ENCODE measurements at places on chromosomes 6 and 20.
A peak's percentile ranks its signal among the peaks of the same experiment; 100 is the strongest.

GRCh38 chr6:45707176-45707575 lies 308.5 kb downstream of the CLIC5 start:
- DNase-seq, result no peak

DNA sequence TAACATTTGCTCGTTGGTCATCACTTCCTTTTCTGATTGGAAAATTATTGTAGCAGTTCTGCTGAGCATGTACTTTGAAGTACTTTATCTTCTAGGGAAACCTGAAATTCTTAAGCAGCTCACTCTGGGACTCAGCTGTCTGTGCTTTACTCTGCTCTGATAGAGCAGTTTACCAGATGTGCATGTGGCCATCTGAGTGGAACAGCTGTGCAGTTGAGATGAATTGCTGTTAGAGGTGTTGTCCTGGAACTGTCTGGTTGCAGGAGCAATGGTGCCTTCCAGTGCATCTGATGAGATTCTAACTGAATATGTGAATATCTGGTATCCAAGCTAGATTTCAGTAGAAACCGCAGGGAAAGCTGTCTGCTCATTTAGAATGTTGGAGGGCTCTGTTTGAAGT lies 27.2 kb downstream of the PANK2 start:
- no peak for DNase-seq

DNA sequence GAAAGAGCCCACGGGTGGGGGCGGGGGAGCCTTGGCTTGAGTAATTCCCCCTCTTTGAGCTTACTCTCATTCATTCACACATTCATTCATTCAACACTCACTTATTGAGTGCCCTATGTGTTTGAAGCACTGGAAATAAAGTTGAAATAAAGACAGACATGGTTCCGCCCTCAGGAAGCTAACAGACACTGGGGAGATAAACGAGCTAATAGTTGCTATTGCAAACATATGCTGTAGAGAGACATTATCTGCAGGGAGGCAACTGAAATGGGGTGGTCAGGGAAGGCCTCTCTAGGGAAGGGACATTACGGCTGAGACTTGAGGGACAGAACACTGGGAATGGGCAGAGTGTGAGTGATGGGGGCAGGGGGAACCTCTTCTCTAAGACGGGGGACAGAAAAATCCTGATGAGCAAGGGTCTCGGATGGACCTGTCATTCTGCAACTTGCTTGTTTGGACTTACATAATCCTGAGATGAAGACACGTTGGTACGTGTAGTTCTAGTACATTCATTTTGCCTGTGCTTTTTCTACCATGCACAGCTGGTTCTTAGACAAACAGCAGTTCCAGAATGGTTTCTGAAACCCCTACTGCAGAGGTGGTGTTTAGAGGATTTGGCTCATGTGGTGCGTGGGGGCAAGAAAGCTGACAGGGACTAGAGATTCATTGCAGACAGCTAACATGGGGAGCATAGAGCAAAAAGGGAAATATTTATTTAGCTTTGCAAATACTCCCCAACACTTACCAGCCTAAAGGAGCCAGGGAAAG lies 71.1 kb upstream of the BLCAP start:
- DNase-seq, result no peak

GRCh38 chr6:2976571-2977085 lies 5.3 kb upstream of the SERPINB6 start:
- no peak for DNase-seq

DNA sequence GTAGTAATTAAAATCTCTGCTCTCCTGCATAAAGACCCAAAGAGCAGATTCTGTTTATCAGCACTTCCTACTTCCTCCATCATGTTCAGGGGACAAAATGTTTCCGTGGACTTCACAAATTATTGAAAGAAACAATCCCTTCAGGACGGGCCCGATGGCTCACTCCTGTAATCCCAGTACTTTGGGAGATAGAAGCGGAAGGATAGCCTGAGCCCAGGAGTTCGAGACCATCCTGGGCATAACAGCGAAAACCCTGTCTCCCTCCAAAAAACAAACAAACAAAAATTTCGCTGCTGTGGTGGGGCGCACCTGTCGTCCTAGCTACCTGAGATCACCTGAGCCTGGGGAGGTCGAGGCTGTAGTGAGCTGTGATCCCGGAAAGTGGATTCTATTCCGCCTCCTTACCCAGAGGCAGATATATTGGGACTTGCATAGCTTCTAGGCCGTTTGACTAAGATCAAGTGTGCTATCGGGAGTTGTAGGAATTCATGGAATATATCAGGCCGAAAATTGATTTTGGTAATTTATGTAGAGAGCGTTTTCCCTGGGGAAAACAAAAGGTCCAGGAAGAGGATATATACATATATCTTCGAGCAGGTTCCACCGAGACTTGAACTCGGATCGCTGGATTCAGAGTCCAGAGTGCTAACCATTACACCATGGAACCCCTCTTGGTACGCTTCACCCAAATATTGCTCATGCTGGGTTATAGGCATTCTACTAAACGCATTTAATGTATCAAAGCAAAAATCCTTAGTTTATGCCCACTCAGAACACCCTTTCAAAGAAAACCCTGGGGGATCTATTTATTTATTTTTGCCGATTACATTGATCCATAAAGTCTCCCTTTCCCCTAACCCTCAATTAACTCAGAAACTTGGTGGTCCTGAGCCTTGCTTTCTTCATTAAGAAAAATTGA lies 74.5 kb upstream of the ZNF184 start:
- DNase-seq, result no peak

DNA sequence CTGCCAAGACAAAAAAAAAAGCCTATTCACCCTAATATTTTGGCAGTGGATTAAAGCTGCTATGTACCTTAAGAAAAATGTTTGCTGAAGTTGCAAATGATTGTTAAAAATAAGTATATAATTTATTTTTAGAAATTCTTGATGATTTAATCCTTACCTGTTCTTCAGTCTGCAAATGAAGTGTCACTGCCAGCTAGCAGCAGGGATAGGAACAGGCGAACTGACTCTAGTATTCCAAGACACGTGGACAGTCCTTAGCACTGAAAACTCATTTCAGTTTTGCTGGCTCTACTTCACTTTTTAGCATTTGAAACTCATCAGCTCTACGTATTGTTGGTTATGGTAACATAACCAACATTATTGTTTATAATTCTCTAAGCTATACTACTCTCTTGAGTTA lies 204.4 kb upstream of the ID4 start:
- DNase-seq, result no peak

DNA sequence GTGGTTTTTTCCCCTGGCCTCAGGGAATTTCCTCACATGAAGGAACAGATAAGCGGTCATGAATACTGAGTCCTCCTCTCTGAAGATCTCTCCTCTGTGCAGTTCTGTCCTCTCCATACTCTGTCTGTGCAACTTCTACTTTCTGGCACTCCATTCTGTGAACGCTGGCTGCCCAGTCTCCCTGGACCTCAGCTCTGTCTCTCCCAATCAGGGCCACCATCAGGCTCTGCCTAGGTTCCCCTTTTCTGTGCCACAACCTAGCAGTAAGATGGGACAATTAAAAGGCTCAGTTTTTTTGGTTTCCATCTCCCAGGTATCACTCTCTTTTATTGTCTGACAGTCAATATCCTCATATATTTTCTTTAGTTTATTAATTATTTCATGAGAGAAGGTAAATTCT lies 4.8 kb upstream of the ADGB start:
- no peak for DNase-seq

DNA sequence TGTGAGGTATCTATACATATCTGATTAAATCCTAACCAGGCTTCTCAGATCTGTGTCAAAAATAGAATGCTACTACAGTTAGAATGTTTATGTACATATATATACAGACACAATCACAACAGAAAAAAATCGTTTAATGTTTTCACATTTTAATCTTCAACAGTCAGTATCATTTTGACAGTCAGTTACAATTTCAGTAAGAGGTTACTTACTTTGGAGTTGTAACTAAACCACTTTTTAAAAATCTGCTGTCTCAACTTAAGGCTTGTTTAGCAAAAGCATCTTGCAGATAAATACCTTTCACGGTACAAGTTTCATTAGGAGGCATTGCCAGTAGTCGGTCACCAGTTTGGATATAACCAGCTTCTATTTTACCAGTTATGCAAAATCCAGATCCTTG lies 32.3 kb upstream of the ALDH8A1 start:
- no peak for DNase-seq

DNA sequence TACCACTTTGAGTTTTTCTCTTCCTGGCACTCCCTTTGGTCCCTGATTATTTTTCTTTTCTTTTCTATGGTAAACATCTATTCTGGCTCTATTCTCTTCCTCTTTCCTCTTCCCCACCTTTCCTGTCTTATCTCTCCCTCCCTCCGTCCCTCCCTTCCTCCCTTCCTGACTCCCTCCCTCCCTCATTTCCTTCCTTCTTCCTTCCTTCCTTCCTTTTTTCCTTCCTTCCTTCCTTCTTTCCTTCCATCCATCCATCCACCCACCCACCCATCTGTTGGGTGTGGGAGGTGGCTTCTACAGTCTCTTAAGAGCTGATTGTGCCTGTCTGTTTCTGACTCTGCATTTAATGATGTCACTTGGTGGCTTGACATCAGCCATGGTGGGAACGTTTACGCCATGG lies 43.5 kb upstream of the GTSF1L start:
- no peak for DNase-seq

GRCh38 chr6:15026832-15027231 lies 219.0 kb upstream of the JARID2 start:
- DNase-seq, result no peak

DNA sequence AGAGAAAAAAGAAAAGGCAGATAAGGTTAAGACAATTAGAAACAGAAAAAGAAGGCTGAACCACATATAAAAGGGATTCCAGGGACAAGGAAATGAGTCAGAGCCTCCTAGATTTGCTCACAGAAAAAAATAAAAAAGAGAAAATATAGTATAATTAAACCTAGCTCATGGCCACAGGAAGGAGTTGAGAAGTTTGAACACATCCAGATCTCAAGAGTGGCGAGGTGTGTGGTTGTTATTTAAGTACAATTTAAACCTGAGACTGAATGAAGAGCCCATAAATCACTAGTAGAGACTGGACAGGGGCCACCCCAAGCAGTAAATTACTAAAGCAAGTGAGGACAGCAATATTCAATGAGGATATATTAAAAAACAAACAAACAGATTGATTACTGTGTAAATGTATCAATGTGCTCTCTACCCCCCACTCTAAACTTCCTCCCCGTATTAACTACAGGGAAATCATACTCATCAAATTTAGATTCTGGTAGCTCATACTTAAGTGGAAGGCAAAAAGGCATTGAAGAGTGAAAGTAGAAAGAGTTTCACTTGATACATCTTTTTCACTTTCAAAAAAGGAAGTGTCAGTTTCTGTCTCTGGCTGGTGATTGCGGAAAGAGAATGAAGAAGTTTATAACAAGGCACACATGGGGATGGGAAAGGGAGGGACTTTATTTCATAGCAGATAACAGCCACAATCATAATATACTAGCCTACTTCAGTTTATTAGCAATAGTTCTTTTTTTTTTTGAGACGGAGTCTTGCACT lies 49.3 kb upstream of the SCAF8 start:
- no peak for DNase-seq

- no peak for DNase-seq
Measured at GRCh38 chr6:137981758-137982157, 114.7 kb downstream of the TNFAIP3 start.

DNA sequence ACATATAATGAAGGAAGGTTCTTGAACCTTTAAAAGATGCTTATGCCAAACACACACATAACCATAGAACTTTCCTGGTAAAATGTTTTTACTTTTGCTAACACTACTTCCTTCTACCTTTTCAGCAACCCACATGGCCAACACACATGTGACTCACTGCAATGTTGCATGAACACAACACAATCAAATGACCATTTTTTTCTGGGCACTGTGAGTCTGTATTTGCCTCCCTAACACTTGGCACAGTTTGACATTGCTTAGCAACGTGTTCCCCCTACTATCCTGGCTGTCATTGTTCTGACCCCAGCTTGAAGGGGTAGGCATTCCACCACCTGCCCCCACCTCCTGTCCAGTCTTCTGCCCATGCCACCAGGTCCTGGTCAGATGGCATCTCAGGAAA lies 204.8 kb upstream of the PRND start:
- DNase-seq, result no peak

DNA sequence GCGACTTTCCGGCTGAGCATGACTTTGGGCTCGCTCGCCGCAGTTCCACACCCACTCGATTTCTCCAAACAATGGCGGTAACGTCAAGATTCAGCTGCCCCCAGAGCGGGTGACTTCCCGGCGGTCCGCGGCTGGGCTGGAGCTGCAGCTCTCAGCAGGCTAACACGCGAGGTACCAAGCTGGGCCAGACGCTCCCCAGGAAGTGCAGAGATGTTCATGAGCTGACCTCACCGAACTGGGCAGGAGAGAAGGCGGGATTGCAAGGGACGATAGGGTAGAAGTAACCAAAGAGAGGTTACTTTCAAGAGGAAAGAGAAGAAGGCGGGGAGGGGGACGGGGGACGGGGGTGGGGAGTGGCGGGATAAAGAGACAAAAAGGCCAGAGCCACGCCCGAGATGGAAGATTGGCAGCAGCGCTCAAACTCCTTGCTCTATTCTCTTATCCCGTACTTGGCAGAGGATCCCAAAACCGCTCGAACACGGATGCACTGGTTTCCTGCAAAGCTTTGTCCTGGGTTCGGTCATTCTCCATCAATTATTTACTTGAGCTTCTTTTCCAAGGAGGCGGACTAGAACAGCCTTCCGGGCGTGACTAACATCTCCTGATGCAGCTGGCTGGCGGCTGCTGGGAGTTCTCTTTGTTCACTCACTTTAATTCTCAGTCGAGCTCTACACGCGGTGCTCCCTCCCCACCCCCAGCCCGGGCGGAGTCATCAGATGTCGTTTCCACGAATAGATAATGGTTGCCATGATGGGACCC lies at the start of gene MTCL3:
MTCL3 (minus strand) TSS at position 626 of the 759 bp plus-strand sequence.
- peak; percentile 46 for DNase-seq

DNA sequence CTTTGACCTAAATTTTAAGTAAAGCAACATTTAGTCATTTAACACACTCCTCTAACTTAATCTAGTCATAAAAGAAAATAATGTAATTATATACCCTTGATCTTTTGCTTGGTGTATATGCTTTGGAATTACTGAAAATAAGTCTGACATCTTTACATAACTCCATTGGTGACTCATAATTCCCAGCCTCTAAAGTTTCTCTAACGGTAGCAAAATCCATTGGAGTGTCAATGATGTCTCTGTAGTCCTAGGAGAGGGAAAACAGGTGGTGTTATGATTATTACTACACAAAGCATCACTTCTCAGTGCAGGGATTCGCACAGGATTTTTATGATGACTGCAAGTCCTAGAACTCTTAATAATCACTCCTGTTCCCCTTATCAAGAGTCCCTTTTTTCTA lies 80.2 kb downstream of the IRAK1BP1 start:
- DNase-seq, result no peak

DNA sequence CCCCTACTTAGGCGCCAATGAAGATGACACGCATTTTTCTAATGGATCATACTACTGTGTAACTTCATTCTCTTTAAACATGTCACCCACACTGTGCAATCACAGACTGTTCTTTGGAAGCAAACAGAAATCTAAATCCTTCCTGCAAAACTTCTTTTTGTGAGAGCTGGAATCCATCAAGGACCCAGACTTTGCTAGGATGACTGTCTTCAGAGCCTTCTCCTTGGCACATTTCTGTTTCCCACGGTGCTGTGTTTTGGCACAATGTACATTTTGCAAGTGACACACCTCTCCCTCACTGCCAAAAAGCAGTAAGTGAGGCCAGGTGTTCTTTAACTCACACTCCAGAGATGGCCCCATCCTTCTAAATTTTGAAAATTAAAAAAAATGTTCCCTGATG lies 21.7 kb upstream of the TAGAP start:
- no peak for DNase-seq

- DNase-seq, result no peak
Measured at GRCh38 chr20:61806995-61807394, 258.7 kb downstream of the TAF4 start.

- DNase-seq, result no peak
Measured at GRCh38 chr20:36304786-36305495, 1.2 kb upstream of the DLGAP4 start.

- no peak for DNase-seq
Measured at GRCh38 chr6:167770291-167770955, 56.3 kb upstream of the AFDN start.
